Astrocyte of the spinal cord (primary cell): ENCODE measurements at places on chromosomes 3 and 15.
A peak's percentile ranks its signal among the peaks of the same experiment; 100 is the strongest.

GRCh38 chr3:185934767-185935464 is 2.9 kb downstream of the TRA2B start:
- no peak for DNase-seq

- no peak for DNase-seq
Observed at GRCh38 chr3:42035816-42036482, 55.2 kb upstream of the TRAK1 start.

GRCh38 chr3:78588906-78589621 is 1178.7 kb downstream of the ROBO1 start:
- no peak for DNase-seq

DNA sequence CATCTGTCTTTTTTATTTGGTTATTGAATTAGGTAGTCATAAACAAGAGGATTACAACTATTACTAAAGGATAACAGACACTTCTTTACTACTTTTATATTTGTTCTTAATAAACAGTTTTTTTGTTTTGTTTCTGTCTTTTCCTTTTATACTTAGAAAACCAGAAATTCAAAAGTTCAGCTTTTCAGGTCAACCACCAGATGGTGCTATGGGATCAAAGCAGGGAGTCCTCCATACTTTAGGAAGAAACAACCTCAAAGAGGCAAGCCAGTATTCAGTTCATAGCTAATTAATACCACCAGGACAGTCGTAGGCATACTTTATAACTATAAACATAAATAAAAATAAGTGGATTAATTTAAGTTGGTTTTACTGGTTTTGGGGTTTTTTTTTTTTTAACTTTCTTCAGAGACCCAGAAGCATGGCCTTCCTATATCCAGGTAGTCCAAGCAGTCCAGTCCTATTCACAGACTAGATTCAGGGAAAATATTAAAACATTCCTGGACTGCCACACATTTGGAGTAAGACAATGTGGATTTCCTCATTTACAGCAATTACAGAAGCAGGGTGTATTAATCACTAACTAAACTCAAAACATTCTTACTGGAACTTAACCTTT is 16.0 kb upstream of the EID1 start:
- peak; percentile 77 for DNase-seq

GRCh38 chr3:42750834-42751233 is 22.2 kb downstream of the CCDC13 start:
- DNase-seq = no peak

- DNase-seq = peak; percentile 28
Observed at GRCh38 chr3:159620281-159620680, 368.4 kb upstream of the IL12A start.

DNA sequence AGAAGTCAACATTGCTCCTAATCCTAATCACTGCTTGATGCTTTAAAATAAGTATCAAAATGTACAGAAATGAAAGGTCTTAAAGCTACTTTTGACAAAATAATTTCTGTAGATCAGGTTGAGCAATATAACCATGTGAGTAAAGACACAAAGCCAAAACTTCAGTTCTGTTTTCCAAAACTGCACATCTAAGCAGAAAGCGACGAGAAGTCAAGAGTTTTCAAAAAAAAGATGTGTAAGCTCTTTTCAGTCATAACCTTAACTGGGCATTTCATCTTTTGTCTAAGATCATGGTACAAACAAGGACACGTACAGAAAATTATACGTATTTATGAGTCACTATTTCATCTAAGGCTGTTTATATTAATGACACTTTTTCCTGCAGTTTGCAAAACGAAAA is 608.8 kb downstream of the FOXP1 start:
- DNase-seq = no peak
